Common myeloid progenitor, CD34-positive (primary cell): ENCODE measurements at places on chromosomes 11 and 22.

DNA sequence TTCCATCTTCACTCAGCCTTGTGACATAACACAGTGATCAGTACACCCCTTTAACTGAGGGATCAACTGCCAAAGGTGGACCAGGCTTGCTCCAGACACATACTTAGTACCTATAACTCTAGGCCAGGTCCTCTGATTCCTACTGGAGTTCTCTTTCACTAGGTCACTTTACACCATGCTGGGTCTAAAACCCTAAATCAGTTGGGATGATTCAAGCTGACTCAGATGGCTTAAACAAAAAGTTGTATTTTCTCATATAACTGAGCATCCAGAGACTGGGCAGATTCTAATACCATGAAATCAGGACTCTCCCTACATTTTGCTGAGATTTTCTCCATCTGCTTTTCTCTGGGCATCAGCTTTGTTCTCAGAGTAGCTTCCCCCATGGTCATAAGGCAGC, 26.0 kb upstream of the FLI1 start:
- no peak for DNase-seq

GRCh38 chr11:33419924-33420323, 162.7 kb downstream of the HIPK3 start:
- DNase-seq: no peak

GRCh38 chr11:76391021-76391420, 9.9 kb downstream of the GVQW3 start:
- DNase-seq: no peak

DNA sequence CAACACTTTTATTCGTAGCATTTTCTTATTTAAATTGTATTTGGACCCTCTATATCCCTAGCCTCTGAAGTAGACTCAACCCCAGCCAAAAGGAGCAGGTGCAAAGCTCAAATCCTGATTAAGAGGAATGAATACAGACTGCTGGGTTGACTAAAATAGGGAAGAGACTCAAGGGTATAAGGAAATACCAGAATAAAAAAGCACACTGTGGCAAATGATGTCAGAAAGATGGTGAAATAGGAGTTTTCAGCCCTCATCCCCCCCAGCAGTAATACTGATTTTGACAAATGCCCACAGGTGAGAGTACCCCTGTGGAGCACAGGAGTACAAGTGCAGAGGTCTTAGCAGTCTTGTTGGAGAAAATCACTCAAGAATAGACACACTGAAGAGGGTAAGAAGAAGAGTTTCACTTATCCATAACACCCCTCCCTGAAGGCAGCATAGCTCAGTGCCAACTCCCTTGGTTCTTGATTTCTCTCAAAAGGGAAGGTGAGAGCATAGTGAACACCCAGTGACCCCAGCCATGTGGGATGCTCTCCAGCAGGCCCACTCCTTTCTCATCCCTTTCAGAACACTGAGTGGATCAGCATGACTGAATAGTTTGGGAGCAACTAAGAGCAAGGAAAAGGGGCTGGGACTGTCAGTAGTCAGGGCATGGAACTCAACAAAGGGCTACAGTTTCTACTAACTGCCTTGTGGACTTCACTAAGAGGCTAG, 71.7 kb downstream of the TBC1D22A start:
- no peak for DNase-seq

DNA sequence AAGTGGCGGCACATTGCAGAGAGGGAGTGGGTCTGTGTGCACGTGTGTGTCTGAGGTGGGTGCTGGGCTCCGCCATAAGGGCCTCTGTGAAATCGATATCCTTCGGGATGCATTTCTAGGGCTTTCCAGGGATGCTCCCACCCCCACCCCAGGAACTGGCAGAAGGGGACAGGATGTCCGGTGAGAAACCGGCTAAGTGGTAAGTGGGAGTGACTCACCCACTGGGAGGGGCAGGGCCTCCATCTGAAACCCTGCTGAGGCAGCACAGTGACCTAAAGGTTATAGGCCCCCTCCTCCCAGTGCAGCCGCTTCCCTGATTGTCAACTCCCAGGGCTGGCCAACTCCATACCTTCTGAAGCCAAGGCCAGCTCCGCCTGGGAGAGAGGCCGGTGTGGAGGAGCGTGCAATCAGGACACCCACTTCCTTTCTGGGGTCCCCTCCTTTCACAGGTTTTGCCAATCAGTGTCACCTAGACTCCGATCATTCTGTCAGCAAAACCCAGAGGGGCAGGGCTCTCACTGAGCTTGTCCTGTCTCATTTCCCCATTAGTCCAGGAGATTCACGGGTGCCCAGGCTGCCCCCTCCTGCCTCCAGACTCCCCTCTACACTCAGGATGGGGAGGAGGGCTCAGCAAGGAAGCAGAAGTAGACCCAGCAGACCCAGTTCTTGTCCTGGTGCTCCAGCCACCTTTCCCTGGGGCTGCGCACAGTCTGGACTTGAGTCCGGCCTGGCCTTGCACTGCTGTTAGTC, 44.5 kb downstream of the NECTIN1 start:
- peak; percentile 35 for DNase-seq

- no peak for DNase-seq
Measured at GRCh38 chr11:82216927-82217570, 516.6 kb downstream of the FAM181B start.

DNA sequence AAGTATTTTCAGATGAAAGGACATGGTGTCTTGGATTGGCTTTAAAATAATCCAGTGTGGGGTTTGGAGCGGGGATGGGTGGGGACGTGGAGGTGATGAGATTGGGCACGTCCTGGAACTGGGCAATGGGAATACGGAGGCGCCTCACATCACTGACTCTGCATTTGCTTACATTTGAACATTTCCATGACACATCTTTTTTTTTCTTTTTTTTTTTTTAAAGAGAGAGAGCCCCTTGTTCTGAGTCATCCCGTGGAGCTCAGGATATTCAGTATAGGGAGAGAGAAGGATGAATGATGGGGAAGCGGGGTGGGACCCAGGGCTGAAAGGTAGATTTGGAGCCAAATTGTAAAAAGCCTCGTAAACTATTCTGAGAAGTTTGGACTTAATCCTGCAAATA, 142.7 kb downstream of the FBXO7 start:
- no peak for DNase-seq

DNA sequence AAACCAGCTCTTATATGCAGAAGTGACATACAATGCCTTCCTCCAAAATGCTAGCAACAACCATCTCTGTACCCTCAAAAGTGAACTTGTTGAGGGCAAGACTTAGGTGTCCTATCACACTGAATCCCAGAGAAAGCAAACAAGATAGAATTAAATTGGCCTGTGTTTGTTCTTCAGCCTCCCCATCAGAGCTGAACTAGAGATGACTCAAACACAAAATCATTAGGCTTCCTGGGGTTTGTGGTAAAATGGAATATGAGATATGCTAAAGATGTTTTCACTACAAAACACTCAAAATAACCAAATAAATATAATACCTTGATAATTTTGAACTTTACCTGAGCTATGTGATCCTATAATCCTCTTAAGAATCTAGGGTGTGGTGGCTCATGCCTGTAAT, 31.6 kb downstream of the ZNF214 start:
- no peak for DNase-seq

DNA sequence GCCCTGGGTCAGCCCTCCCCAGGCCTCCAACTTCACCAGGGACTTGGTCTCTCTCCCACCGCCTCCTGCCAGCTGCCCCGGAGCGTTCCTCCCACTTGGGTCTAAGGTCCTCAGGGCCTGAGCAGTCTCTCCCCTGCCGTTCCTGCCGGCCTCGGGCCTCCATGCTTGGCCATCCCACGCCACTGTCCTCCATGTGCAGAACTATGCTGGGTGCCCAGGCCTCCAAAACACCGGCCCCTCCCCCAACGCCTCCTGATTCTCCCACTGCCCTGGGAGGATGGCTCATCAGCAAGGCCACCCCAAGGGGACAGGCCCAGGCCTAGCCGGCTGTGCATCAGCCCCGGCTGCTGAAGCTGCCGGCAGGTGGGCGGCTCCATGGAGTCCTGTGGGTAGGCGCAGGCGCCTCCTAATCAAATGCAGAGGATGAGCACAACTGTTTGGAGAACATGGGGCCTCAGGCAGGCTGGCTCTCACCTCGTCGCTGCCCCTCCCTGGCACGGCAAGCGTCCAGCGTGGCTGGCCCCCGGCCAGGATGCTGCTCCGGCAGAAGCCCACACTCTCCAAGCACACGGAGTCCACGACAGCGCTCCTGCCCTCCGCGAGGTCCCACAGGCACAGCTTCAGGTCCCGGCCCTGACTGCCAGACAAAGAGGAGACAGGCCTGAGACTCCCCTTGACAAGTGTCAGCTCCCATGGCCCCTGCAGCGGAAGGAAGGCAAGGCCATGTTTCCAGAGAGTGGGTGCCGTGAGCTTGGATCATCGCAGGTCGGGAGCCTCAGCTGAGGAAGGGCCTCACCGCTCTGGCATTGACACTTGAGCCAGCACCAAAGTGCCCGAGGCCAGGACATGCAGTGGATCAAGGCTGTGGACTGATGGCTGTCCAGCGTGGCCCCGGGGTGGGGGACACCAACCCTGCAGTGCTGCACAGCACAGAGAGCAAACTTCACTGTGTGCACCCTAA, 42.6 kb downstream of the GNB1L start:
- DNase-seq: no peak

GRCh38 chr22:33652615-33653014, 267.7 kb downstream of the LARGE1 start:
- no peak for DNase-seq

DNA sequence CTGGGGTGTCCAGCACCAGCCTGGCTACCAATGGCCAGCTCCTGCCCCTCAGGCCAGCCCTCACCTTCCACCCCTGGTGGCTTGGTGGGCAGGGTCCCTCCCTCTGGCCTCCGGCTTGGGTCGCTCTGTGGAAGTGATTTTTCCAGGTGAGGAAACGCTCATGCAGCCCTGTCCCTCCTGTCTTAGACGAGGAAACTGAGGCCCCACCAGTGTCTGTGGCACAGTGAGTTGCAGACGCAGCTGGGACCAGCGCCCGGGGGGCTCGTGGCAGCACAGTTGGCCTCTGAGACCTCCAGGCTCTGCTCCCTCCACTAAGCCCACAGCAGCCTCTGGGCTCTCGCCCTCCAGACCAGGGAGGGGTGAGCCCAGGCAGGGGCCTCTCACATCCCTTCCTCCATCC, 6.2 kb downstream of the B3GAT1 start:
- DNase-seq: no peak

- no peak for DNase-seq
Measured at GRCh38 chr22:41876675-41877074, 38.2 kb downstream of the SHISA8 start.

DNA sequence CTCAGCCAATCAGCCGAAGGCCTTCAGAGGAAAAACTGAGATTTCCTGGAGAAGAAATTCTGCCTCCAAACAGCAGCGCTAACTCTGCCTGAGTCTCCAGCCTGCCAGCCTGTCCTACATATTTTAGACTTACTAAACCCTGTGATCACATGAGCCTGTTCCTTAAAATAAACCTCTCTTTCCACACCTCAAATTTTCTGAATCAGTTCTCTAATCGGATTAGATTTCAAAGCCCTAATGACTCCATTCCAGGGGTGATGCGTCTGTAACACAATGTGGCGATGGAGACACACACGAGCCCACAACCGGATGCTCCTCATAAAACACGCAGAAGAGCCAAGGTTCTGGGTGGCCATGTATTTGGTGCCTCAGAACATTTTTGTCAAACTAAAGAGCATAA, 1371.2 kb downstream of the BRD1 start:
- no peak for DNase-seq
